ENCODE measurements at places on chromosomes 1 and 21.

DNA sequence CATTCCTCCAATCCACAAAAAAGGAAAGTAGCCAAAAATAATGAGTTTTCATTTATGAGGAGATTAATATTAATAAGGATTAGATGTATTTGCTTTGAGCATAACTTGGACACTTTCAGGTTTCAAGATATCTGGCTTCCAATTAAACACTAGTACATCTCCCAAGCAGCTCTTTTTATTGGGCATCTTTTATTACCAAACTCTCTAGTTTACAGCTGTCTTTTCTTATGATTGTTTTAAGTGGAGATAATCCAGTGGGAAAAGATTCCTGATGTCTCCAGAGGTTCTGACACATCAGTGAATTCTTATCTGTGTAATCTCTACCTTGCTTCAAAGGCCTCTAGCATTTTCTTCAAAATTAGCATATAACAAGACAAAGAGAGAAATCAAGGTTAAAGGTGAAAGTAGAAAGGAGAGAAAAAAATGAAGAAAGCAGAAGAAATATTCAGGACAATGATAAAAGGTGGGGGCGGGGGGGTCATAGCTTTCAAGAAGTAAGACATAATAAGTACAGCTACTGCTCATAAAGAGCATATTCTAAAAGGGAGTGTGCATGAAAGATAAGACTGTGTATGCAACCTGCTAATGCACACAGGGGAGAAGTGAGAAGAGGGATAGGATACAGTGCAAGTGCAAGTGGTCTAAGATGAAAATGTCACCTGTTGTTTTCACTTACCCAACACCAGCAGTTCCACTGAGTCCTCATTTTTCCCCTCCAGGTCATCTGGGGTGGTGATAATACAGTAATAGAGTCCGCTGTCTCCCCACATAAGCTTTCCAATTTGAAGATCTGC is 19.1 kb downstream of the ILDR2 start:
- DNase-seq: no peak

GRCh38 chr1:10048601-10049000 is 15.8 kb downstream of the UBE4B start:
- no peak for DNase-seq

GRCh38 chr1:226629896-226630550 is 81.5 kb downstream of the STUM start:
- DNase-seq: no peak

- DNase-seq: no peak
Observed at GRCh38 chr1:116993286-116993685, 8.3 kb upstream of the CD101 start.

- DNase-seq: no peak
Observed at GRCh38 chr1:45552331-45552730, 1.7 kb downstream of the AKR1A1 start.

DNA sequence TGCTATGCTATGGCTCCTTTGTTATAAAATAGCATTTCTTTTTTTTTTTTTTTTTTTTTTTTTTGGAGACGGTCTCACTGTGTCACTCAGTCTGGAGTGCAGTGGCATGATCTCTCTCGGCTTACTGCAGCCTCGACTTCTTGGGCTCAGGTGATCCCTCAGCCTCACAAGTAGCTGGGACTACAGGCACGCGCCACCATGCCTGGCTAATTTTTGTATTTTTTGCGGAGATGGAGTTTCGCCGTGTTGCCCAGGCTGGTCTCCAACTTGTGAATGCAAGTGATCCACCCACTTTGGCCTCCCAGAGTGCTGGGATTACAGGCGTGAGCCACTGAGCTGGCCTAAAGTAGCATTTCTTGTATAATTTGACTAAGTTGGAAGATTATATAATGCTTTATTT is 10.8 kb downstream of the CAMTA1 start:
- DNase-seq: no peak
